Cerebellar cortex (tissue), 1 donor: ENCODE measurements at places on chromosomes 2 and 18.
A peak's percentile ranks its signal among the peaks of the same experiment; 100 is the strongest.

DNA sequence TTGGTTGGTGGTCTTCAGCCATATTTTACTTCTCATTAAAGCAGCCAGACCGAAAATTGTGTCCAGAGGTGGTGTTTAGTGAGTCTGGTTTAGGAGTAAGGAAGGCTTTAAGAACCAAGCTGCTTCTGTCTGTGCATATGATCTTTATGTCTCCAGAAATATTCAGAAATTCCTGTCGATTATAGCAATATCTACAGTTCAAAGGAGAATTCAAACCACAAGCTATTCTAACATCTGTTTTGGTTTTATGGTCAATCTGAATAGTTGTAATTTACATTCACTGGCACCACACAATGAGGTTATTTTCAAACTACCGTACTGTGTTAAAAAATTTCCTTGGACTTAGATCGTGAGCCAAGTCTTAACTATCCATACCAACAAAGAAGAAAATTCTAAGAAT is 11.3 kb downstream of the UPP2 start:
- no peak for DNase-seq

GRCh38 chr2:199441759-199442158 is 16.0 kb downstream of the SATB2 start:
- no peak for DNase-seq

- DNase-seq, result no peak
These were observed 33.5 kb downstream of the DAPL1 start for GRCh38 chr2:158828378-158829164.

DNA sequence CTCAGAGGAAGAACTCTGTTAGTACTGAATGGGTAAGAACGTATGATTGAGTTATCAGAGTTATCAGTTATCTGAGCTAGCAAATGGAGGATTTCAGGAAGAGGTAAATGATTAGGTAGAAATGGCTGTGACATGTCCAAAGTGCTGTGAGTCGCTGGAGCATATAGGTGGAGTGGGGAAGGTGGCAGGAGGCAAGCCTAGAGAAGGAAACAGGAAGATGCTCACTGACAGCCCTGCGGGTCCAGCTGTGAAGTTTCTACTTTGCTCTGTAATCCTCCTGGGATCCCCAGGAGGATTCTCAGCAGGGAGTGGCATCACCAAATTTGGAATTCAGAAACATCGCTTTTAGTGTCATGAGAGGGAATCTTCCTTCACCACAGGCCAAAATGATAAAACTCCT is 52.0 kb downstream of the GYPC start:
- DNase-seq, result no peak

GRCh38 chr2:28750316-28751251 is 1.0 kb upstream of the PPP1CB start:
- DNase-seq, result peak; percentile 50

GRCh38 chr18:59052965-59053820 is 86.5 kb upstream of the SEC11C start:
- DNase-seq, result no peak

DNA sequence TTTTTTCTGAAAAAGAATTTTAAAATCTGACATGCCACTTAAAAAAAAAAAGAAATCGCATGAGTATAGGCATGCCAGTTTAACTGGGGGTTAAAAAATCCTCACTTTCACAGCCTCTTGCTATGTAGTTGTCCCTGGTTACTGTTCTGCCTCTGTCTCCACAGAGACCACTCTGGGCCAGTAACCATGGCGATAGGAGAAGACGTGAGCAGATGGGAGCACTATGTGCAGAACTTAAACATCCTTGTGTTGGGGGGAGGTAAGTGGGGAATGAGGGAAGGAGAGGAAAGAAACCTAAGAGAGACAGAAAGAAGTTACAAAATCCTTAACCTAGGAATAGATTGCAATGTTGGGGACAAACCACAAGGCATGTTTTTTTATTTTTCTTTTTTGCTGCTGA is 75.9 kb upstream of the CYRIA start:
- no peak for DNase-seq

DNA sequence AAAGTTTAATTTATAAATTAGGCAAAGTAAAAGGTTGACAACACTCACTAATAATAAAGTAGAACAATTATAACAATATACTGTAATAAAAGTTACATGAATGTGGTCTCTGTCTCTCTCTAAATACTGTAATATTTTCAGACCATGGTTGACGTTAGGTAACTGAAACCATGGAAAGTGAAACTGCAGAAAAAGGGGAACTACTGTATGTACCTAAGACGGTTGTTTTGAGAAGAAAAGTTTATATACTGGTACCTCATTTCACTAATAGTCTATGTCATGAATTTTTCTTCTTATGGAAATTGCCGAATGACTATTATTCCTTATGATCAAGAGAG is 166.7 kb upstream of the ZNF521 start:
- DNase-seq, result no peak

DNA sequence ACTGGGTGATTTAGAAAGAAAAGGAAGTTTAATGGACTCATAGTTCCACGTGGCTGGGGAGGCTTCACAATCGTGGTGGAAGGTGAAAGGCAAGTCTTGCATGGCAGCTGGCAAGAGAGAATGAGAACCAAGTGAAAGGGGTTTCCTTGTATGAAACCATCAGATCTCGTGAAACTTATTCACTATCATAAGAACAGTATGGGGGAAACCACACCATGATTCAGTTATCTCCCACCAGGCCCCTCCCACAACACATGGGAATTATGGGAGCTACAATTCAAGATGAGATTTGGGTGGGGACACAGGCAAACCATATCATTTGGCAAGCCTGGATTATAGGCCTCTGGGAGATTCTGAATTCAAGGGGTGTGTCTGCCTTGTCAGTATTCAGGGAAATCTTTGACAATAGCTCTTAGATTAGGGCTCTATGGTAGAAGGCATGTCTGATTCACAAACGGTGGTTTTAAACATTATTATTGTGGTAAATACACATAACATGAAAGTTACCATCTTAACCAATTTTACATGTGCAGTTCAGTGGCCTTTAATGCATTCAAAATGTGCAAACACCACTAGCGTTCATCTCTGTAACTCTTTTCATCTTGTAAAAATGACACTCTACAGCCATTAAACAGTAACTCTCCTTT is 15.3 kb upstream of the PLB1 start:
- no peak for DNase-seq

DNA sequence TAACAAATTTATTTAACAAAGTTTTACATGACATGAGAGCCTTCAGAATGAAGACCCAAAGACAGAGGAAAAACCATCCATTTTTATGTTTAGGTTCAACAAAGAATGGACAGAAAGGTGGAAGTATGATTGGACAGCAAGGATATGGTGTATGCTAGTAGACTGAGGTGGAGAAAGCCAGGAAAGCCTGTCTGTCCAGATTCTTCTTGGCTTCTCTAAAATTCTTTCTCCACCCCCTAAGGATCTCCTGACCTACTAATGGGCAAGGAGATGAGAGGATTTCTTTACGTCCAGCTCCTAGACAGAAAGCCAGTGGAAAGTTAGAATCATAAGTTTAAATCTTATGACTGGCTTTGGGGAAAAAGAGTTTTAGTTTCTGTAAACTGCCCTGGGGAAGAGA is 3.0 kb downstream of the ATIC start:
- no peak for DNase-seq

- DNase-seq, result no peak
These were observed 5.5 kb downstream of the ZNF396 start for GRCh38 chr18:35371412-35372195.

GRCh38 chr18:10588975-10589374 is 63.1 kb downstream of the NAPG start:
- DNase-seq, result peak; percentile 40

GRCh38 chr2:97957432-97958183 is 38.1 kb downstream of the TMEM131 start:
- DNase-seq, result no peak

GRCh38 chr18:67104700-67105284 is 411.7 kb downstream of the DSEL start:
- peak; percentile 42 for DNase-seq

GRCh38 chr2:156399224-156399949 is 36.8 kb upstream of the GPD2 start:
- peak; percentile 55 for DNase-seq

DNA sequence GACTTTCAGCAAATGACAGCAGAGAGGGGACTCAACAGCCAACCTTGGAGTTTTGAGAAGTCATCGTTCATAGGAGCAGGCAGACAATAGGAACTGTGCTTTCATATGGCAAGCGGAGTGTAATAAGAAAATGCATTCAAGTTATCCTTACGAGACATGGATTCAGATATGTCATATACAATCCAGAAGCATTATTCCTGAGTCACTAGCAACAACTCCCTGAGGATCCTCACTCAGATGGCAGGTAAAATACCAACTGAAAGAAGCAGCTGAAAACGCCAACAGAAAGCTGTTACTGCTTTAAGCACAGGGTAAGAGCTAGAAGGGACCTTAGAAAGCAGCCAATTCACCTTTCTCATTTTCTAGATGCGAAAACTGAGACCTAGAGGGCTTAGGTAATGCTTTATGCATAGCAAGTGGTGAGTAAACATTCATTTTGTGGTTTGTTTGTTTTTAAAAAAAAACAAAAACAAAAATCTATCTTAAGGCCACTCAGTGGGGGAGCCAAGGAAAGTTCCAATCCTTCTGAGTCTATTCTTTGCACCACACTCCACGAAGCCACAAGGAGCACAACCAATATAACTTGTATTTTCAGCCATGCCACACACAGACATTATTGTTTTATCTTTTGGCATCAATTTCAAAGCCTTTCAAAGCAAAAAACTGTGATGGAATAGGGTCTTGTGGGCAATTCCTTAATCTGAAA is 89.1 kb upstream of the RIOK3 start:
- DNase-seq, result no peak

DNA sequence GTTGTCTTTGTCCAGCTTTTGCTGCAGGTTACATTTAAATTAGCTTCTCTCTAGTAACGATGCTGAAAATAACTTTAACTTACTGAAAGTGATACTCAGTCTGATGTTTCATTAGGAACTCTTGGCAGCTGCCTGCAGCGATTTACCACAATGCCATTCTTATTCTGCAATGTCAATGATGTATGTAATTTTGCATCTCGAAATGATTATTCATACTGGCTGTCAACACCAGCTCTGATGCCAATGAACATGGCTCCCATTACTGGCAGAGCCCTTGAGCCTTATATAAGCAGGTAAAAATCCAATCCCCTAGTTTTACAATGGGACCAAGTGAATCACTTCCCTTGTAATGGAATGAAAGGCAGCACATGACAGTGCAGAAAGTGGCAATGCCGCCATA is 16.3 kb upstream of the MFF start:
- DNase-seq, result no peak

GRCh38 chr2:169734169-169734847 is 676 bp downstream of the KLHL23 start:
- DNase-seq, result peak; percentile 58

GRCh38 chr2:8171608-8172007 is 510.2 kb upstream of the ID2 start:
- DNase-seq, result no peak

DNA sequence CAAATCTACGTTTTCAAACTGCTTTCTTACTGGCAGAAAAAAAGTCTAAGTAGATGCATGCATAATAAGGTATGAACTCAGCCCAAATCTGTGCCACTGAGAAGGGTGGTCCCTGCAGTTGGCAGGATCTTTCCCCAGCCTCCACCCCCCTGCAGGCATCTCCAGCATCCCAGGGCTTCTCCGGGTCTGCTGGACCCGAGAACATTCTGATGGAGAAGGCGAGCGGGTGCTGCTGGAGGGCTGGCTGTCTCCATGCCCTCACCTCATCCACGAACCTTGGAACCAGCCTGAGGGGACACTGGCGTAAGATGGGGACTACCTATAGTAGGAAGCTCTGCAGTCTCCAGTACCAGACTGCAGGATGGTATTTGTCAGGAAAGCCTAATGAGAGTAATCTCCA is 198.9 kb downstream of the HDAC4 start:
- no peak for DNase-seq

- no peak for DNase-seq
These were observed 1131.2 kb downstream of the TSN start for GRCh38 chr2:122886479-122887145.

DNA sequence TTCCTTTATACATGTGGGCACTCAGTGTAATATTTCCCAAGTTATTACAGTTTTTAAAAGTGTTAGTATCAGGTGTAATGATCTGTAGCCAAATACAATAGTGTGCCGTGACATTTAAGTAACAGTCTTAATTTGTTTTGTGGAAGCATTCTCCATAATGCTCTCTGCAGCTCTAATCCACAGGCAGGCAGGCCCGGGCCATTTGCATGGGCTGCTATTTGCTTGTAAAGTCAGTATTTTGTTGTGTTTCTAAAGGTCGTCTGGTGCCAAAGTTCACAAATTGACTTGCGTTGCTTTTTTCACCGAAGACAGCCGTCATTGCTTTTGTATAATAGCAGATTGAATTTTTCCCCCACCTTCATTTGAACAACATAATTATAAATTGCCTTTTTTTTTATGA is 153.0 kb downstream of the GBX2 start:
- DNase-seq, result no peak

- no peak for DNase-seq
These were observed 168.1 kb upstream of the TPO start for GRCh38 chr2:1245193-1245592.

DNA sequence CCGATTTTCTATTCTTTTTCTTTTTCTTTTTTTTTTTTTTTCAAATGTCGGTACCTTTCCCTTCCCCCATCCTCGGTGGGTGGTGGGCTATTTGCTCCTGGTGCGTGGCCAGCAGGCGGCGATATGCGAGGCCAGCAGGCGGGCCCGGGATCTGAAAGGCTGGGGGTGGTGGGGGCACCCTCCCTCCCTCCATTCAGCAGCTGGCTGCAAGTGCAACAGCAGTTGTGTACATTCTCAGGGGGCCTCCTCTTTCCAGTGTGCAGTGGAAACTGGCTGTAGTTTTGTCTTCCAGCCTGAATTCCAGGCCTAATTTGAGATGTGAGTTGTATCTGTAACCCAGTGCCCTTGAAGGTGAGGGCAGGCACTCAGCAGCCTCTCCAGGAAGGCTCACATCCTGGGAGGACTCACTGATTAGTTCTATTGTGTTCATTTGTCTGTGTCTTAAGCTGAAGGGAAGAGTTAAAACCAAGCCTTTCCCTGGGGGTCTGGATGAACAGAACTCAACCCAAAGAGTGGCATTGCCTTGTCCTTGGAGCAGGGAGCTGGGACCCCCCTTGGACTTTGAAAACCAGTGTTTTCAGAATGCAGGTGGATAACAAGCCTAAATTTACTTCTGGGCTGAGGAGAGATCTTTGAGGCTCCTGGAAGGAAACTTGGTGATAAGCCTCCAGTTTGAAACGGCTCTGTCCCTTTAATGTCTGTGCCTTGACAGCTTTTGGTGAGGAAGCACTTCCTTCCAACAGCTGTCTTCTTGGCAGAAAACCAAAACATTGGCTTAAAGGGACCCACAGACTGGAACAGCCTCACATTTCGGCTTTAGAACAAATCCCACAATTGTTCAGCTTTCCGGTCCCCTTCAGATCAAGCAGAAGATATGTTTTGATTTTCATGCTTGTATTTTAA is 3.3 kb downstream of the MYCN start:
- DNase-seq, result peak; percentile 26

DNA sequence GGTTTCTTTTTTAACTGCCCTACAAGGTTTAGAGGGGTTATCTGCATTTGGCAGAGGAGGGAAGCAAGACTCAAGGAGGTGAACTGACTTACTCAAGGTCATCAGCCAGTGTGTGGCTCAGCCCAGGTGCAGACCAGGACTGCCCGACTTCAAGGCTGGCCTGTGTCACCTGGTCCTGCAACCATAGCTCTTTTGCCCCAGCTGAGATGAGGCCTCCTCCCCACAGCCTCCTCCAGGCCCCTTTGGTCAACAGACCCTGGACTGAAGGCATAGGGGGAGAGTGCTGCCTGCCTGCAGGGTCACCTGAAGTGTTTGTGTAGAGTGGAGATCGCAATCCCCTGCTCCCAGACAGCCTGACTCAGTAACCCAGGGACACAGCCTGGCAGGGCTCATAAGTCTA is 168.5 kb upstream of the GLI2 start:
- DNase-seq, result no peak
